ENCODE measurements at places on chromosomes 2 and 18.

- DNase-seq: no peak
These were observed 113.6 kb downstream of the KCNE4 start for GRCh38 chr2:223165423-223166214.

DNA sequence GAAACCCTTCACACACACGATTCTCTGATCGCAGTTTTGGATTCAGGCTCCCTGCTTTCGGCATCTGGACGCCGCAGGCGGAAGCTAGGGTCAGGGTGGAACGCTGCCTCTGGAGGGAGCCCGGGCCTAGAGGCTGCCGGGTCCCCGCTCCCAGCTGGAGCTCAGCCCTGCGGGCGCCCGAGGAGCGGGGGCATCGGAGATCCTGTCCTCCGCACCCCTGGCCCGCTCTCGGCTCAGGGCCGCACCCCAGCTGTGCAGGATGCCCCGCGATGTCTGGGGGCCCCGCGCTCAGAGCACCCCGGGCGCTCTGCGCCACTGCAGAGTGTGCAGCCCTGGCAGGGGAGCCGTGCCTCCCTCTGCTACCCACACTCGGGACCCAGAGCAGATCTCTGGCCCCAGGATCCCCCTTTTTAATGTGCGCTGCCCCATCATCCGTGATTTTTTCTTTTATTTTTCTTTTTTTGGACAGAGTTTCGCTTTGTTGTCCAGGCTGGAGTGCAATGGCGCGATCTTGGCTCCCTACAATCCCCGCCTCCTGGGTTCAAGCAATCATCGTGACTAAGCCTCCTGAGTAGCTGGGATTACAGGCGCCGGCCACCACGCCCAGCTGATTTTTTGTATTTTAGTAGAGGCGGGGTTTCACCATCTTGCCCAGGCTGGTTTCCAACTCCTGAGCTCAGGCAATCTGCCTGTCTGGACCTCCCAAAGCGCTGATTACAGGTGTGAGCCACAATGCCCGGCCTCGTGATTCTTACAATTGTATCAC is 54.8 kb upstream of the TUBA3E start:
- DNase-seq: no peak

DNA sequence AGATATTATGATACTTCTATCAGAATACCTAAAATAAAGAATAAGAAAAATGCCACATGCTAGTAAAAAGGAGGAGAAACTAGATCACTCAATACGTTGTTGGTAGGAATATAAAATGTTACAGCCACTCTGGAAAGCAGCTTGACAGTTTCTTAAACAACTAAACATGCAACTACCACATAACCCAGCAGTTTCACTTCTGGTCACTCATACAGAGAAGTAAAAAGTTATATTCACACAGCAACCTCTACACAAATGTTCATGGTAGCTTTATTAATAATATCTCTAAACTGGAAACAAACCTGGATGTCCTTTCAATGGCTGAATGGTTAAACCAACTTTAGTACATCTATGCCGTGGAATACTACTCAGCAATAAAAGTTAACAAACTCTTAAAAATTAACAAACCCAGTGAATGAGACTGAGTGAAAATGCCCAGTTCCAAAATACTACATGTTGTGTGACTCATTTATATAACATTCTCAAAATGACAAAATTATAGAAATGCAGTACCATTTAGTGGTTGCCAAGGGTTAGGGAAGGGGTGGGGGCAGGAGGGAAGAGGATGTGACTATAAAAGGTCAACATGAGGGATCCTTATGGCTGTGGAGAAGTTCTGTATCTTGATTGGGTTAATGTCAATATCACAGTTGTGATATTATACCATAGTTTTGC is 124.1 kb downstream of the MMADHC start:
- no peak for DNase-seq

DNA sequence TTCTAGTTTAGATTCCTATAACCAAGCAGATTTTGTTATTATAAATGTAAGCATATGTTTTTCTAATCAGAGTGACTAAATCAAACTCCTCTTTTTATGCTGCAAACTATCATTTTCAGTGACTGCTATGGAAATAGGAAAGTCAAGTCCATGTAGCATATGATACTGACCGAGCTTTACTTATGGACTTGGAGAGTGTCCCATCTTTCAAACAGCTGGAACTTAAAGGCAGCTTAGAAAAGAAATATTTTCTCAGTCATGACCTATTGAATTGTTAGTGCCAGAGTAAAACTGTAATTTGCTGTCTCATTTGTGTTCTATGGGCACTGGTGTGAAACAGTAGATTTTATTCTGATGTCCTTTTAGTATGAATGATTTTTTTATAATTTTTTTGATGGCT is 76.7 kb downstream of the PHLPP1 start:
- no peak for DNase-seq

DNA sequence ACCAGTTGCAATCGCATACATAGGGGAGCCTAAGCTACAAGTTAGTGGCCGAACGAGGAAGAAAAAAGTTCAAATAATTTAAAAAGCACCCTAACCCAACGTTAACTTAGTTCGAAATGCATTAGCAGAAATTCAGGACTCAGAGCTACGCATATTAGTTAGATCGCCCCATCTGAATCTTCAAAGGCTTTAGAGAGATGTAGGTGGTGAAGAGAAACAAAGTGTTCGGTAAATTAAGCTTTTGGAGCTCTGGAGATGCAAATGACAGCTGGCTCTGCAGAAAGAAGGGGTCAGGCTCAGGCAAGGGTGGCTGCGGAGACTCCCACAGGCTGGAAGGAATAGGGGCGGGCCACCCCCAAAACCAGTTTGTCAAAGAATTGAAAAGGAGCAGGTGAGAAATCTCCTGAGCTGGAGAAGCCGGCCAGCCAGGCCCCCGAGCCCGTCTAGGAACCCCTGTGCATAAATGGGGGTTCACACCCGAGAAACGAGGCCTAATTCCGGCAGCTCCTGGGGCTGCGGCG is 621 bp downstream of the TXNL1 start:
- peak; percentile 16 for DNase-seq

All from CD4-positive, alpha-beta T cell treated with Interleukin-21 for 1 hour (primary cell).